ENCODE measurements at places on chromosomes 6 and 20.

- no peak for DNase-seq
These were observed 9.1 kb upstream of the CST4 start for GRCh38 chr20:23697947-23698346.

DNA sequence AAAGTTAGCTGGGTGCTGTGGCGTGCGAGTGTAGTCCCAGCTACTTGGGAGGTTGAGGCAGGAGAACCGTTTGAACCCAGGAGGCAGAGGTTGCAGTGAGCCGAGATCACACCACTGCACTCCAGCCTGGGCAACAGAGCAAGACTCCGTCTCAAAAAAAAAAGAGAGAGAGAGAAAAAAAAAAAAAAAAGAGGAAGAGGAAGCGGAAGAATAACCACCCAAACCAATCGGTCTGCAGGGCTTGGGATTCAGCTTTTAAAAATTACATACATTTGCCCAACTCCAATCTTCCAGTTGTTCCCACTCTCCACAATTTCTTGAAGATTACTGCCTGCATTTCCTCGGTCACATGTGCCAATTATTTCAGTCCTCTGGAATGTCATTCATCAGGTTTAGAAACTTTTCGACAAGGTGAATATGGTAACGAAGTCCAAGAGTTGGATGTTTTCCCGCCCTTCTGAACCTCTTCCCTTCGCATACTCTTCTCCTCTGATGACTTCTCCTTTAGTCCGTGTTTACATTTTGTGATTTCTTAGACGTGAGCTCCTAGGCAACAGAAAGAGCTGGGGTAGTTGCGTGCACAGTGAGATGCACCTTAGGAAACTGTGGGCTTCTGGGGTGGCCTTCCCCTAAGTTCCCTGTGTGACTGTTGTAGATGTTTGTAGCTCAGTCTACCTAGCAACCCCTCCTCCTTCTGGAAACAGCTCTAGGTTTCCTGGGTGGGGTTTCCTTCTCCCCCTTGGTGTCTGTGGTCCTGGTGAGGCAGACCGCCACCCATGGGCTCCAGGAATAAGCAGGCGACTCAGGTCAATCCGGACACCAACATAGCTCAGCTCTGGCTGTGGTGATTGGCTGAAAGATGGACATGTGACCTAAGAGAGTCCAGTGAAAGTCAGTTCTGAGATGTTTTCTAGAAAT, 63.0 kb upstream of the NCOA3 start:
- DNase-seq, result no peak

DNA sequence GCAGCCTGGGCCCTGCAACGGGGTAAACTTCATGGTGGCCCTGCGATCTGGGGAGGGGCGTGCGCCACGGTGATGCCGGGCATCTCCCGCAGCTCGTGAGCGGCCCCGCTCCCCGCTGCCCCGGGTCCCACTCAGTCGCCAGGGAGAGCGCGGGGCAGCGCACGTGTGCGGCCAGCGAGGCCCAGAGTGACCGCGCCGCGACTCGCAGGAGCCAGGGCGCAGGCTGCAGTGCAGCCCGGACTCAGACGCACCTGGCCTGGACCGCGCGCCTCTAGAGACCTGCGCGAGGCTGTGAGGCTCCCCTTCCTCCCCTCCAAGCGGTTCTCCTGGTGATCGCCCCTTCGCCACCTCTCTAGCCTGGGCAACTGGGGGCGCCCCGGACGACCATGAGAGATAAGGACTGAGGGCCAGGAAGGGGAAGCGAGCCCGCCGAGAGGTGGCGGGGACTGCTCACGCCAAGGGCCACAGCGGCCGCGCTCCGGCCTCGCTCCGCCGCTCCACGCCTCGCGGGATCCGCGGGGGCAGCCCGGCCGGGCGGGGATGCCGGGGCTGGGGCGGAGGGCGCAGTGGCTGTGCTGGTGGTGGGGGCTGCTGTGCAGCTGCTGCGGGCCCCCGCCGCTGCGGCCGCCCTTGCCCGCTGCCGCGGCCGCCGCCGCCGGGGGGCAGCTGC, 652 bp downstream of the BMP6 start:
- DNase-seq, result no peak

- DNase-seq, result peak; percentile 9
These were observed 168.9 kb upstream of the CENPW start for GRCh38 chr6:126170978-126171382.

GRCh38 chr6:166046226-166046625, 121.4 kb downstream of the TBXT start:
- DNase-seq, result peak; percentile 81

- DNase-seq, result no peak
These were observed 12.1 kb downstream of the VAPB start for GRCh38 chr20:58401162-58401561.

DNA sequence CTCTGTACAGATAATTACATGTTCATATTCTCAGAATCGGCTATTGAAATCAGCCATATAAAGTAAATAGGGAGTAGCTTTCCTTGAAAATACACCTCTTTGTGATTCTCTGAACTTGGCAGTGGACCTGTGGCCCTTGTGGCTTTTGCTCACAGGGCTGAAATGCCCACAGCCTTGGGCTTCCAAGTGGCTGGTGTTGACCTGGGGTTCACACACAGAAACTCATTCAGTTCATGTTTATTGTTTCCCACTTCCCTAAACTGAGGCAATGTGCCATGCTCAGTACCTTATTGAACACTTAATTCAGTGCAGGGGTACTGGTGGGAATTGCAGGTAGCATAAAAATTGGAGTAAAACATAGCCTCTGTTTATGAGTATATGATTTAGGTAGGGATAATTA, 19.1 kb upstream of the TULP4 start:
- no peak for DNase-seq

- no peak for DNase-seq
These were observed 37.6 kb downstream of the SLC2A10 start for GRCh38 chr20:46746956-46747526.

- DNase-seq, result no peak
These were observed 170.8 kb downstream of the KCNQ5 start for GRCh38 chr6:72792692-72793091.

- DNase-seq, result no peak
These were observed 1.4 kb downstream of the UNC93A start for GRCh38 chr6:167292301-167293087.

- DNase-seq, result peak; percentile 44
These were observed 79.8 kb downstream of the NFATC2 start for GRCh38 chr20:51462566-51463276.

DNA sequence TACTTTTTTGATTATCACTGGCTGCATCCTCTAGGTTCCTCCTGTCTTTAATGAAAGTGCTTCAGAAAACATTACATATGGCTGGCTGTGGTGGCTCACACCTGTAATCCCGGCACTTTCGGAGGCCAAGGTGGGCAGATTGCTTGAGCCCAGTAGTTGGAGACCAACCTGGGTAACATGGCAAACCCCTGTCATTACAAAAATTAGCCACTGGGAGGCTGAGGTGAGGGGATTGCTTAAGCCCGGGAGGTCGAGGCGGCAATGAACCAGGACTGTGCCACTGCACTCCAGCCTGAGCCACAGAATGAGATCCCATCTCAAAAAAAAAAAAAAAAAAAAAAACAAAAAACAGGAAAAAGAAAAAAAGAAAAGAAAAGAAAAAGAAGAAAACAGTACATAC, 35.3 kb downstream of the BEND3 start:
- DNase-seq, result no peak

GRCh38 chr20:43983359-43983758, 68.7 kb downstream of the TOX2 start:
- no peak for DNase-seq

DNA sequence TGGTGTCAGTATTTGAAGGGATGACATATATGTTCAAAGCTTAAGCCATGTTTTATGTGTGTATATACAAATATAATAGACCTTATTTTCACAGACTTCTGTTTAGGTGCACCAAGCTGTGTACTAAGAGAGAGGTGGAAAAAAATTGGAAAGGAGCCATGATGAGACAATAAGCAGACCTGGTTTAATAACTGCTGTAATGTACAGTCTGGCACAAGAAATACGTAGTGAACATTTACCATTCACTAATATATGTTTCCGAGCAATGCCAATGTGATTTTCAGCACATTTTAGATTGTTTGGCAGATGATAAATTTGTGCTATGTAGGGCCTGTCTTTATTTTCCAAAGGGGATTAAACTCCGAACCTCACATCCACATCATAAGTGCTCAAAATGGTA, 116.3 kb downstream of the KHDC1L start:
- DNase-seq, result no peak

- no peak for DNase-seq
These were observed 40.4 kb upstream of the KIF25 start for GRCh38 chr6:167956983-167957492.

GRCh38 chr6:148367411-148368024, 24.9 kb downstream of the SASH1 start:
- peak; percentile 46 for DNase-seq

DNA sequence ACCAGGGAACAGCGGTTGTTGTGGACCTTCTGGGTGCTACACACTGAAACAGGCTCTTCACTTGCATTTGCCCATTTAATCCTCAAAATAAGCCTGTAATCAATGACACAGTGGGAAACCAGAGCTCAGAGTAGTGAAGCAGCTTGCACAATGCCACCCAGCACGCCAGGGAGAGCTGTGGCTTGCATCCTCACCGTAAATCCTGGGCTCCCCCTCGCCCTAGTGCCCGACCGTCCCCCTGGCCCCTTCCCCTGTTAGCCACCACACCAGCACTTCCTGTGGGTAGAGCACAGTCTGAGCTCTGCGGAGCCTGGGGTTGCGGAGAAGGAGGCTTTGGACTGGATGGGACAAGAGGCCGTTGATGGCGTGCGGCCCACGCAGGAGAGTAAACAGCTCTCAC, 14.5 kb downstream of the VSTM2L start:
- no peak for DNase-seq

- DNase-seq, result no peak
These were observed 24.8 kb downstream of the GLYATL3 start for GRCh38 chr6:49524541-49524940.

DNA sequence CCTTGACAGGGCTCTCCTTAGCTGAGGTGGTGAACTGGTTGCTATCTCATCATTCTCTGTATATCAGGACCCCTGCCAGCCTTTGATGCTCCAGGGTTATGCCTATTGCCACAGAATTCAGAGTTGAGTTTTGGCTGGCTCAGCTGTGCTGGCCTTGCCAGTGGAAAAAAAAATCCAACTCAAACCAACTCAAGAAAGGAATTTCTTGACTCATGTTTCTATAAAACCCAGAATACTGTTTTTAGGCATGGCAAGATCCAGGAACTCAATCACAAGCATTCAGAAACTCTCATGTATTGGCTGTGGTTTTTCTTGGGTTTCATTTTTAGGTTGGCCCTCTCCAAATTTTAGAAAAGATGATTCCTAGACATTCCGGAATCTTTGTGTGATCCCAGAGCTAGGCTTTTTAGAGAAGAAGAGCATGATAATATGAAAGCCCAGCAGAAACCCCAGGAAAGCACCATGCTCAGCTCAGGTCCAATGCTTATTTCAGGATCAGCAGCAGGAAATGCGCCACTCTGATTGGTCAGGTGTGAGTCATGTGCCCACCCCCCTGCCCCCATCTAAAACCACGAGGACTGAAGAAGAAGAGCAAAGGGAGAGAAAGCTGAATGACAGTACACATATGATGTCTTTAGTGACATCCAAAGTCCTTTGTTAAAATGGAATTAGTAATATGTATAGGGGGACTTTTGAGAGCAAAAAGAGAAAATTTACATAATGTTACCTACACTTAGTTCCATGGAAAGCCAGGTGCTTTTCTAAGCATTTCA, 122.9 kb downstream of the RNF144B start:
- DNase-seq, result no peak

DNA sequence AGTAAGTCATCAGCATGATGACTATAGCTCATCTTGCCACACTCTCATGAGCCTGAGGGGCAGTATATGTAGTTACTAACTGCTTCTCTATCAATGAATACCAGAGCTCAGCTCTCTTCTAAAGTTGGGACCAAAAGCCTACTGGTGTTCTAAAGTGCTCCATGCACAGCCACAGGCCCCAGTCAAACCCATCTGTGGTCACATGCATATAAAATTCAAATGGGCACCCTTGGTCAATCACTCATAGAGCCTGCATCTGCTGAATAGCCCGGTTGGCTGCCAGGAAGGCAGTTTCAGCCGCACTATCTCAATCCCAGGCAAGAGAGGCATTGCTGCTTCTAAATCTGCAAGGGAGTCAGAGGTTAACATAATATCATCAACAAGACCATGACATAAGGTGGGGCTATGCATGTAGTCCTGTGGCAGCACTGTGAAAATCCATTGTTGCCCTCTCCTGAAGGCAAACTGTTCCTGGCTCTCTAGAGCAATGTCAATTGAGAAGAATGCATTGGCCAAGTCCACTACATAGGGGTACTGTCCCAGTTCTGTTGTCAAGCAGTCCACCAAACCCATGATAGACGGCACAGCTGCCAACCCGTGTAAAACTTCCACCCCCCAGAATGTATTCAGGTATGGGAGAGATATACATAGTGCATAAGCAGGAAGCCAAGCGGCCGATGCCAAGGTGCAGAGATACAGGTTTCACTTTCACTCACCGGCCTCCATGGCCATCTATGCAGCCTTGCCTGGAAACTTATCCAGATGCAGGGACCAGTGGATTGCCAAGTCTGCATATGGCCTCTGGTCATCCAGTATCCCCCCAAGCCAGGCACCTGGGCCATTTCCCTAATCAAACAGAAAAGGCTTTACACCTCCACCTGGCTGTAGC, 76.2 kb downstream of the ALDH8A1 start:
- no peak for DNase-seq

DNA sequence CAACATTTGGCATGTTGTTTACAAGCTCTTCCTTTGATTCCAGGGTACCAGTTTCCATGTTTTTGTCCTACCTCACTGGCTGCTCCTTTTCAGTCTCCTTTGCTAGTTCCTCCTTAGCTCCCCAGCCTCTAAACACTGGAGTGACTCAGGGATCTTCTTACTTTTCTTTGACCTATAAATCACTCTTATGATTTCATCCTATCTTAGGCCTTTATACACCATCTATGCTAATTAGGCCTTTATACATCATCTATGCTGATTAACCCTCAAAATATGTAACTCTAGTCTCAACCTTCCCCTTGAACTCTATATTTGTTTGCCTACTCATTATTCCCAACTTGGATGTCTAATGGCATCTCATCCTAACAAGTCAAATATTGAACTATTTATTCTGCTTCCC, 9.5 kb downstream of the TMEM30A start:
- peak; percentile 21 for DNase-seq

- no peak for DNase-seq
These were observed 881.2 kb upstream of the EPHA7 start for GRCh38 chr6:94300424-94301144.

GRCh38 chr20:60509407-60509806, 551.2 kb downstream of the CDH26 start:
- DNase-seq, result no peak

DNA sequence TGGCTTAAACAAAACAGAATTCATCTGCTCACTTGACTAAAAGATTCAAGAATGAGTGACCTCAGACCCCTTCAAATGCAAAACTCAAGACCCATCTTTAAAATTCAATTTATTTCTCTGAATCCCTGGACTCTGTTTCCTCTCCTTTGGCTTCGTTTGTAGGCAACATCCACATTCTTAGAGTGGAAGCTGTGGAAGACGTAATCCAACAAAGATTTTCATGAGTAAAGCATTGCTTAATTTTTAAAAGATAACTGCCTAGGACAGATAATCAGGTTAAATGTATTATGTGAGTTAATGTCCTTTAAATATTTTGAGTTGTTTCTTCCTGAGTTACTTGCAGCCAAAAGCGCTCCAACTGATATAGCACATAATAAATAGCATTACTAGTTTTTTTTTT, 164.5 kb downstream of the ZMYND8 start:
- no peak for DNase-seq

- no peak for DNase-seq
These were observed 930.2 kb downstream of the TFAP2A start for GRCh38 chr6:9484686-9485085.

- no peak for DNase-seq
These were observed 205.7 kb downstream of the OTOR start for GRCh38 chr20:16953858-16954257.
